Epithelial cell of proximal tubule (primary cell): ENCODE measurements at places on chromosomes 1 and 21. TPM values are rescaled to one million over a fixed set of nuclear protein-coding genes. Genes with fewer than 3 reads are reported as not detected.

Gene TAF13
- 33.6 and 44.5 TPM in 2 replicates for total RNA-seq

Gene LIPI
- total RNA-seq, result not detected in 2 replicates

Gene C1QB
- total RNA-seq, result not detected in 2 replicates

Gene CFH
- total RNA-seq, result 1.4 and 9.2 TPM in 2 replicates

Gene SUCO
- 27.9 and 30.2 TPM in 2 replicates for total RNA-seq

Gene RHD
- total RNA-seq, result not detected in 2 replicates

Gene LMNA
- total RNA-seq, result 358 and 433 TPM in 2 replicates

Gene OLFM3
- not detected in 2 replicates for total RNA-seq

Gene GBP7
- total RNA-seq, result not detected in 2 replicates

Gene B3GALNT2
- total RNA-seq, result 16.5 and 33.4 TPM in 2 replicates

Gene UTS2
- total RNA-seq, result not detected in 2 replicates

Gene TSPEAR
- total RNA-seq, result not detected in 2 replicates
